ENCODE measurements at places on chromosomes 3 and 15. TPM values are rescaled to one million over a fixed set of nuclear protein-coding genes. Genes with fewer than 3 reads are reported as not detected.
A peak's percentile ranks its signal among the peaks of the same experiment; 100 is the strongest.

DNA sequence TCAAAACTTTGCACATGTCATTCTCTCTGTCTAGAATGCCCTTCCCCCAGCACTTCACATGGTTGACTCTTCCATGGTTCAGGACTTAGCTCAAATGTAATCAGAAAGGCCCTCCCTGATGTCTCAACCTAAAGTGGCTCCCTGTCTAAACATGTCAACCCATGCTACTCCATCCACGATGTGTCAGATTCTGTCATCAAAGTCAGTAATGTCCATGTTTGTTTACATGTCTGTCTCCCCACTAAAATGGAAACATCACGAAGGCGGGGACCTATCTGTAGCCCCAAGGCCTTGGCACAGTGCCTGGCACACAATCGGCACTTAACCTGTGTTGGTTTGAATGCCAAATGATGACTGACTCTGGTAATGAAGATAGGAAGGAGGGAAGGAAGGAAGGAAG is 20.8 kb upstream of the SNTN start:
- no peak for DNase-seq

DNA sequence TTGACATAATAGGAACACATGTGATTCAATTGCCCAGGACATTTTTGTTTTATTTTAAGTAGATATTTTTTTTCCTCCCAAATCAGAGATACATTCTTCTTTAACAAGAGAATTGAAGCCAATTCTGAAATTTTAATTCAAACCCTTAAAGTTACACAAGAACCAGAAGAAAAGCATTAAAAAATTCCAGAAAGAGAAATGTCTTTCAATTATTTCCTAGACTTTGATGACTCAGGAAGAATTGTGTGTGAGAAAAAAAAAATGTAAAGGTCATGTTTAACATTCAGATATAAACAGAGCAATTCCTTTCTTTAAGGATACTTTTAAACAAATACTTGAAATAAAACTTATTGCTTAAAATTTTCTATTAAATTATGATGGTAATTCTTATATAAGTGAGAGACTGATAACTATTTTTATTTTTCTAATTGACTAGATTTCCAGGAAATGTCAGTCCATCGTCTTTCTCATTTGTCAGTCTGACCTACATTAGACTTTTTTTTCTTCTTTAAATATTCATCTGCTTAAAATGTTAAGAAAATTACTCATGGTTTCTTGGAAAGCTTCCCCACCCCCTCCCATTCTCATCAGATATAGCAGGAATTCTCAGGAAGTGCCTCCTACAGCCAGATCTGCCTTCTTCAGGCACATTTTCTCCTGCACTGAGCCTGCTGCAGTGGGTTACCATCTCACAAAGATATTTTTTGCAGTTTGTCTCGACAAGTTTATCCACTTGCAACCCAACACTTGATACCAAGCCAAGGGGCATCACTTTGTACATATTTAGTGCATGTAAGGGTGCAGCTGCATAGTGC is 261.8 kb upstream of the CBLB start:
- no peak for DNase-seq

The C2CD4A gene
- 0.87 TPM for total RNA-seq

The TM6SF1 gene
- total RNA-seq = 30.9 TPM

The PATL2 gene
- total RNA-seq = not detected

The ZNF619 gene
- total RNA-seq = 5.8 TPM

The P3H2 gene
- 9.6 TPM for total RNA-seq

DNA sequence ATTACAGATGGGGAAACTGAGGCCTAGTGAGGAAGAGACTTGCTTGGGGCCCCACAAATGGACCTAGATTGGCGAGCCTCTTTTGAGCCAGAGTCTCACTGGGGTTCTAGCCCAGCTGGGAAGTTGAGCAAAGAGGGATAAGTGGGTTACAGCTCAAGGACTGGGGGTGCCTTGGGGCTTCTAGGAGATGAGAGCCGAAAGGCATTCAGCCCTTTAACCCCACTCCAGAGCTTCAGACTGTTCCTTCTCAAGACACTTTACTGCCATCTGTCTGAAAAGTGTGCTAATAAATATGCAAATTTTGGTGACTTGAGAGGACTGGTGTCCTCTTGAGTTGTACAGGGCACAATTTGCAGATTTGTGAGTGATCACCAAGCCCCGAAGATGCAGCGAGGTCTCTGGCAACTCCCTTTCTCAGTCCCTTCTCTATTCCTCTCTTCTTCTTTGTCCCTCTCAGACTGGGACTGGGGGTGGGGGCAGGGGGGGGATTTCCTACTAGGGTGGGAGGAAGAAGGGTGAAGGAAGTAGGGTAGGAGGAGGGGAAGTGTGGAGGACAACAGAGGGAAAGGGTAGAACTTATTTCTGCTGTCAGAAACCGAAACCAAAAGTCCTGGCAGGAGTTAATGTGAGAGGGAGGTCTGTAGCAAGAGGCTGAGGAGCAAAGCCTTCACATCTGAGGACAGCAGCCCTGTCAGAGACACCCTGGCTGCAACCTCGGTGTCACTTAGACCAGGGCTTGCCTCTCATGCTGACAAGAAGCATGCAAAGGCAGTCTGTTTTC is 16.2 kb upstream of the ANKDD1A start:
- DNase-seq = peak; percentile 59

DNA sequence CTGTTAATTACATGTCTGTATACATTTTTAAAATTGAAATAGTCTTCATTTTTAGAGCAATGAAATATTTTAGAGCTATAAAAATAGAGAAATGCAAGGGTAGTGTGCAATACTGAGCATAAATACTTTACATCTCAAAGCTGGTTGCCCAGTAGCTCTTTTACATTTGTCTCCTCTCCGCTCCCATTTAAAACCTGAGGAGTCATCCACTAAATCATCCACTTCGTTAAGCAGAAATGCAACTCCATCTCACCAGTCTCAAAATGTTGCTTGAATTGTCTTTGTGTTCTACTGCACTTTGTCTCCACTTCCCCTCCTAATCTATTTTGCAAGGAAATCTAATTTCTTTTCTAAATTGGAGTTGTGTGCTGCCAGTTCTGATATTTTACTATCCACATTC is 563.6 kb downstream of the VGLL3 start:
- no peak for DNase-seq

The ZMYND10 gene
- 0.20 TPM for total RNA-seq

DNA sequence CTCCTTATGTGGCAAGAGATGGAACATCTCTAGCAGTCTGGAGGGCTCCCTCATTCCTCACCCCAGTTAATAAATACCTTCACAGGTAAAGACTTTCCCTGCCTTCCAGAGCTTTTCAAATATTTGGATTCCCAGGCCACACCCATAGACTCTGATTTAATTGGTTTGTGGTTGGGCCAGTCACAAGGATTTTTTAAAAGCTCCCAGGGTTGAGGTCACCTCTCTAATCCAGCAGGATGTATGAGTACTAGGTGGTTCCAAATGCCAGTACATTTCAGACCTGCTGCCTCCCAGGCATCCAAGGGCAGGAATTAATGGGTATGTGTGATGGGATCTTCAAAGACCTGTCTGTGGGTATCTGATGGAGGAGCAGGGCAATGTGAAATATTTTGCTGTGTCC is 312.8 kb downstream of the CLSTN2 start:
- DNase-seq = no peak

DNA sequence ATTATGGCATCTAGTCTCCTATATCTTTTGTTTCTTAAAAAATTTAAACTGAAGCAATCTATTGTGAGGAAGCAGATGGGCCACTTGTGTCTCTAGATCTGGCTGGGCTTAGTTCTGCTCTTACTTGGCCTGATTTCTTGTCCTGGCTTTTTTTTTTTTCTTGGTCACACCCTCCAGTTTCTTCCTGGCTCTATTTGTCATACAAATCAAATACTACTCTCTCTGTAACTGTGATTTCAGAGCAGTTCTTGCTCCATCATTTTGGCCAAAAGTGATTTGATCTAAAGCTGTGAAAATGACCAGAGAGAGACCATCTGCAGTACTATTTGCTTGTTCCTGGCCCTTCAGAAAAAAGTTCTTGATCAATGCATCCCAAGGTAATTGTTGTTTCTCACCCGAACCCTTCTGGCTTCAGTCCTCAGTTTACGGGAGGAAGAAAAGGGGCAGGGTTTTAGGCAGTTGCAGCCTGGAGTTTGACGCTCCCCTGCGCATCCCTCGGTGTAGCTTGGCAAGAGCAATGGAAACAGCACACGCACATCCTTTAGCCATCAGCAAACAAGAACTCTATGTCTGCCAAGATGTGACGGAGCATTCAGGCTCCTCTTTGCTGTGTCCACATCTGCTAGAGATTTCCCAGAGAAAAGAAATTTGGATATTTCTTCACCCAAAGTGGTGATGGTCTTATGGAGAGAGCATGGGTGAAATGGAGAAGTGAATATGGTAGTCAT is 31.6 kb downstream of the CHST2 start:
- no peak for DNase-seq

The GRIP2 gene
- total RNA-seq = not detected

GRCh38 chr3:52218937-52219650 is 6.4 kb downstream of the TLR9 start:
- DNase-seq = peak; percentile 75

- DNase-seq = peak; percentile 31
Observed at GRCh38 chr3:189652042-189652441, 20.9 kb downstream of the TP63 start.

DNA sequence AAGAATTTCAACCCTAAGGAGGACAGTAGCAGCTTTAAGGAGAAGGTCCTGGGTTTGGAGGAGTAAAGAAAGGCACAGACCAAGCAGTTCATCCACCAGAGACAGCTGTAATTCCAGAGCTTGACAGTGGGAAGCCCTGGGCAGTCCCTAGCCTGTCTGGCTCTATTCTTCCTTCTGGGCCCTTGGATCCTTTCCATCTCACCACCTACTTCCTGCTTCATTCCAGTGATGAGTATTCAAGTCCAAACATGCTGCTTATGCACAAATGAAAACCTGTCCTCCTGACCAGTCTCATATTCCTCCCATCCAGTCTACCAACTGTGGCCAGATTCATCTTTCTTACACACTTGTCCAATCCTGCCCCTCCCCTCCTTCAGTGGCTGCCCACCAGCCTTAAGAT is 171.4 kb downstream of the CNTN3 start:
- DNase-seq = no peak

DNA sequence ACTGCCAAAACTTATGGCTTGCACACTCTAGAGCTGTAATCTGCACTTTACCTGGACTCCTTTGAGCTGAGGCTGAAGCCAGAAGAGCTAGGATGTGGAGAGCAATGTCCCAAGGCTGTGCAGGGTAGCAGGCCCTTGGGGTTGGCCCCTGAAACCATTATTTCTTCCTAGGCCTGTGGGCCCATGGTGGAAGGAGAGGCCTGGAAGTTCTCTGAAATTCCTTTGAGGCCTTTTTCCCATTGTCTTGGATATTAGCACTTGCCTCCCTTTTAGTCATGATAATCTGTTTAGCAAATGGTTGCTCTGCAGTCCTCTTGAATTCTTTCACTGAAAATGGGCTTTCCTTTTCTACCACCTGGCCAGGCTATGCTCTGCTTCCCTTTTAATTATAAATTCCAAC is 102.0 kb upstream of the SGO1 start:
- DNase-seq = no peak

DNA sequence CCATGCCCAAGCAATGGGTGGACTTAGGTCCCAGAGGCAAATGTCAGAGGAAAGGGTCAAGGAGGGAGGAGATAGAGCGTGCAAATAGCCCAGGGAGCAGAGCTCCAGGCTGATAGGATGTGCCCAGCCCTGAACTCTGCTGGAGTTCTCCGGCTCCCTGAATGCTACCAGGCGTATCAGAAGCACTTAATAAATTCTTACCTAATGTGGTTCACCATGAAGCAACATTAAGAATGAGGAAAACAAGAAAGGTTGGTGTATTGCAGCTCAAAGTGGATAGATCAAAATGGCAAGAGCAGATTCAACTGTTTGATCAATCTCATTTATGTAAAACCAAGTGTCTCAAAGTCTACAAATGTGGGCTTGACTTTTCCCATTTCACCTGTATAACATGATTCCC is 38.3 kb downstream of the PXYLP1 start:
- DNase-seq = no peak

- DNase-seq = no peak
Observed at GRCh38 chr3:154967090-154967489, 113.0 kb upstream of the MME start.

- DNase-seq = no peak
Observed at GRCh38 chr15:75662823-75663519, 15.3 kb downstream of the SNX33 start.

DNA sequence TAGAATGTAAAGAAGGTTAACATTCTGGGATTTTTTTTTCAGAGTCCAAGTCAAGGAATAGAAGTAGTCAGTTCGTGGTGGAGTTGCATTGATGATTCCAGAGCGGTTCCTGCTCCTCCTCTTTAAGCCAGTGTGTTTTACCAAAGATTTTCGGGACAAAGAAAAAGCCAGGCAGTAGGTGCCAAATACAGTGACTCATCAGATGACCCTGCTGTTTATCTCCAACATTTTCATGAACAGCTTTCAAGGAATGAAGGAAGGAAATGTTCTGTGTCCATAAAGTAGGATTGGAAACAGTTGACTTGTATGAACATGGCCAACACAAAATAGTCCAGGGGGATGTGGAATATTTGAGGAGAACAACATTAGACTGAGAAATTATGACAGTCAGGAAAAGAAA is 142.4 kb upstream of the TMC3 start:
- peak; percentile 83 for DNase-seq

- DNase-seq = no peak
Observed at GRCh38 chr3:76724075-76724474, 315.8 kb upstream of the ROBO2 start.

GRCh38 chr3:129598000-129598381 is 8.5 kb downstream of the PLXND1 start:
- no peak for DNase-seq

DNA sequence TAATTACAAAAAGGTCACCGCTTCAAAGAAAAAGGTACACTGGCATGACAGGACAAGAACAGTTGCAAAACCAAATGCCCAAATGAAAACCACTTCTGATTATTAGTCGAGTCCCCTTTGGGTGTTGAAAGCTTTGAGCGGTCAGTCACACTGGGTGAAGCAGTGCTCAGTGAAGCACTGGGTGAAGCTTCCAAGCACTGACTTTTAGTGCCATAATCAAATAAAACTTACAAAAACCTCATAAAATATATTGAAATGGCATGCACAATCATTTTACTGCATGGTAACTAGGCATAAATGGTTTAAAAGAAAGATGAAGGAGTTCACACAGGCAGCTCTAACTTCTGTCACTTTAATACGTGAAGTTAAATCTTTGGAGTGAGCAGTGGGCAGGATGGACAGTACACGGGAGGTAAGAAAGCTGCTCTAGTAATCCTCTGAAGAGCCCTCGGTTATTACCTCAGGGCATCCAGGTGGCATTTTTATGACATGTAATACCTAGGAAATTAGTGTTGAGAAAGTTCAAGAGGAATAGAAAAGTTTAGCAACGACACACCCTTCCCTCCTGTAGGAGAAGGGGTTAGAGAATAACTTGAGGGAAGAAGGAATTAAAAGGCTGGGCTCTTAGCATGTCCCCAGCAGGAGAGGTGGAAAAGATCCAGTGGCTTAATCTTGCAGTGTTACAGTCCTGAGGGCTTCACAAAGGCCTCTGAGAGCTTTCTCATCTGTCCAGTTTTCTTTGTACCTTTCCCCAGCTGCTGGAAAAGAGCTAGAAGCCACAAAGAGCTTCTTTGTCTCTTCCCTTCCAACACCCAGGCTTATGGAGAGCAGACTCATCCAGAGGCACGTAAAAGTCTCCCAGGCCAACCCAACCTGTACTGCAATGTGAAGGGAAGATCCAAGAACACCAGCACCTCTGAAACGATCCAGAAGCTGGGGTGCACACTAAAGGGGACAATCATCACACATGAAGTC is 64.9 kb upstream of the MYO5C start:
- DNase-seq = no peak
